ENCODE measurements at places on chromosomes 2 and 18. TPM values are rescaled to one million over a fixed set of nuclear protein-coding genes. Genes with fewer than 3 reads are reported as not detected.

- H3K4me1 ChIP-seq: peaks cover 15% of the 10 kb centered on the region
- DNase-seq: peak; percentile 38
- peak overlapping the region; percentile 55 for H3K27ac ChIP-seq
These were observed 116.5 kb downstream of the GALR1 start for GRCh38 chr18:77366067-77366719.

- no peak overlapping the region for H3K27ac ChIP-seq
- peaks cover 25% of the 10 kb centered on the region for H3K4me1 ChIP-seq
- no peaks in the 10 kb centered on the region for H3K36me3 ChIP-seq
- no peak overlapping the region for H3K4me3 ChIP-seq
- DNase-seq: no peak
These were observed 304.4 kb downstream of the GULP1 start for GRCh38 chr2:188596054-188596453.

ARHGAP25 gene
- not detected for total RNA-seq

ABCG5 gene
- not detected for total RNA-seq

Measured in SJSA1 (cell line).